ENCODE measurements at places on chromosomes 7 and 10. TPM values are rescaled to one million over a fixed set of nuclear protein-coding genes. Genes with fewer than 3 reads are reported as not detected.
A peak's percentile ranks its signal among the peaks of the same experiment; 100 is the strongest.

GRCh38 chr7:28516390-28517172, 104.3 kb downstream of the CREB5 start:
- no peak for DNase-seq

DNA sequence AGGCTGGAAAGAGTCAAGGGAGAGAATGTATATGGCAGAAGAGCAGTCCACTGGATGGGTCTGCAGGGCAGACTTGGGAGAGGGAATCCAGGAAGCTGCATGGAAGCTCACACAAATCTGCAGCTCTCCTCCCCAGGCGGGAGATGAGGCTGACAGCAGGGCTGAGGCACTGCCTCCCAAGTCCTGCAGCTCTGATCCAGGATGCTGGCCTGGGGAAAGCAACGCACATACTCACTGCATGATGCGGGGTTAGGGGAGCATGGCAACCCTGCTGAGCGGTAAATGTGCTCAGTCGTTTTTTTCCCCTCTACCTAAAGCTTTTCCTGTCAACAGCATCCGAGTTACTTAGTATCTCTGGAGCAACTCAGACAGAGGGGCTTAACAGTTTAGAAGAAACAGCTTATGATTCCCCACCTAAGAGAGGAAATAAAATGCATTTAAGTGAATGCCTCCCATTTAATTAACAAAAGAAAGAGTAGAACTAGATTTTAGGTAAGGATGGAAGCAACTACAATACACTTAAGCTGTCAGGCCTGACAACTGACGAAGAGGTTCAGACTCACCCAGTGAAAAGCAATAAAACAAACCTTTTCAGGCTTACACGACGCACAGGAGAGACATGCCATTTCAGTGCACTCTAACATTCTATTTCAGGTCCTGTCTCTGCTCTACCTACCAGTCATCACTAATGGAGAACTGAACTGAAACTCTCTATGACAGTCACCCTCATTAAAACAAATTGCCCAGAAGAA, 37.0 kb downstream of the CHCHD3 start:
- DNase-seq: no peak

DNA sequence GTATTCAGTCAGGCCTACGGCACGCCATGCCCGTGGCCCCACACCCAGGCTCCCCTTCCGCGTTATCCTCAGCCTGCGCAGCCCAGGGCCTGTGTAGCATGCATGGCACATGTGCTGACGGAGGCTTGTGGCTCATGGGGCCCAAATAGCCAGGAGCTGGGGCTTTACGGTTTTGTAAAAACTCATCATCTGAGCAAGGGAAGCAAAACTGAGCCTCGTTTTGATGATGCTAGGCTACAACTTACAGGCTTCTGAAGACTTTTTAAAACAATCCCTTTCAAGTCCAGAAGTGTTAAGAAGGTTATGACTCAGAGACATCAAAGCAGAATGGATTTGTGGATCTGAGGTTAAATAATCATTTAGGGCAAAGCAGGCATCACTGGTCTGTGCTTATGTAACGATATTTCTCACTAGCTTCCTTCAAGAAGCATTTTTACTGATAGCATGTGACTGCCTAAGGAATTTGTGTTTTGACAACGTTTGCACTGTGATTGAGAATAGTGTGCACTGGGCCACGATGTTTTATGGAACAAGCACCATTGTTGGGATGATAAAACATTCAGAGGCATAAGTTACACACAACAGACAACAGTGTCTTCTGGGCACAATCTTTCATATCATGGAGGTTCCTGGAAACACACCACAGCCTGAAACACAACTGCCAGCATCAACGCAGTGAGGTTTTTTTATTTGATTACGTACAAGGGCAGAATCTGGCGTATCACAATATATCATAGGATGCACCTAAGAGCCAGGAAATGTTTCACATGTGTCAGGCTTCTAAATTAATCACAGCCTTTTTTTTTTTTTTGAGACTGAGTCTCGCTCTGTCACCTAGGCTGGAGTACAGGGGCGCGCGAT, 274.3 kb downstream of the CCDC3 start:
- no peak for DNase-seq

DNA sequence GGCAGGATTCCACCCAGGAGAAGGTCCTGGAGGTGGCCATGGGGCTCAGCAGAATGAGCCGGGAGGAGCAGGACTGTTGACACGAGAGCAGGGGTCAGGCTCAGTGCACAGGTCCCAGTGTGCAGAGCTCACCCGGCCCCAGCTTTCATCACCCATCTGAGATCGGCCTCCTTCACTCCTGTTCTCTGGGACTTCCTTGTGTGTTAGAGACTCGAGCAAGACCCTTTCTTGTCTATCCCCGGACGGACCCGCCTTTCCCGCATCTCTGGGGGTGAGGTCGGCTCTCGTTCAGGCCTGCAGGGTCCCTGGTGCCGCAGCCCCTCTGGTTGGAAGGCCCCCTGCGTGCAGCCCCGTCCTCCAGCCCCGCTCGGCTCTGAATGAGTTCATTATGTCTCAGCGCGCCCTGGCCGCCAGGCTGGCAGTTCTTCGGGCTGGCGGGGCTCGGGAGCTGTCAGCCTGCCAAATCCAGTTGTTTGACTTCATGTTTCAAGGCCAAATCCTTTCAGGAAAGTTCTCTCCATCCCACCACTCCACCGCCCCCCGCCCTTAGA, 127.9 kb downstream of the LHPP start:
- no peak for DNase-seq

DNA sequence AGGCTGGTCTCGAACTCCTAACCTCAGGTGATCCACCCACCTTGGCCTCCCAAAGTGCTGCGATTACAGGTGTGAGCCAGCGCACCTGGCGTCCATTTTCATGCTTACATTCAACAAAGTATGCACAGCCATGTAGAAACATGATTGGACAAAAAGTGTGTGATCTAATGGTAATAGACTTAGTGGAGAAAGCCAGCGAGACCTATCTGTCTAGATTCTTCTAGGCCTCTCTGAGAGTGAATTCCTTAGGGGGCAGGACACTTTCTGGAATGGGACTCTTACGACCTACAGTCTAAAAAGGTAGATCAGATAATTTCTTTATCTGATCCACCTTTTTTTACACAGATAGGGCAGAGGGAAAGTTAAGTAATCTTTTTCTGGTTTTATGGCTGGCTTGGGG, 46.3 kb upstream of the SDK1 start:
- no peak for DNase-seq

DNA sequence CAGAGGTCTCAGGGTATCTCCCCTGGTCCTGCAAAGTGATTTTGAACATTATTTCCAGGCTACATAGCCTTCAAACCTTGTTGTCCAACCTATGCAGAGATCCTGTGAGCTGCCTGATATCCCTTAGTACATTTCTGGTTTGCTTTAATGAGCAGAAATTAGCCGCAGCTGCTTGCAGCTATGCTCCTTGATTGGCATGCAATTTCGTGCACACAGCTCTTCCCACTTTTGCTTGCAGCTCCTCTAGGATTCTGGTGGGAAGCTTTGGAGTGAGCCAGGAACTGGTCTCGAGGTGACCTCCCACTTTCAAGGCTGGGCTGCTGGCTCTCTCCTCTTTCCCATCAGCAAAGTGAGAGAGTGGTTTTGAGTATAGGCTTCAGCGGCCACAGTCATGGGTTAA, 45.8 kb downstream of the OAT start:
- DNase-seq: no peak

- DNase-seq: no peak
Measured at GRCh38 chr7:137703291-137704010, 143.3 kb downstream of the DGKI start.

DNA sequence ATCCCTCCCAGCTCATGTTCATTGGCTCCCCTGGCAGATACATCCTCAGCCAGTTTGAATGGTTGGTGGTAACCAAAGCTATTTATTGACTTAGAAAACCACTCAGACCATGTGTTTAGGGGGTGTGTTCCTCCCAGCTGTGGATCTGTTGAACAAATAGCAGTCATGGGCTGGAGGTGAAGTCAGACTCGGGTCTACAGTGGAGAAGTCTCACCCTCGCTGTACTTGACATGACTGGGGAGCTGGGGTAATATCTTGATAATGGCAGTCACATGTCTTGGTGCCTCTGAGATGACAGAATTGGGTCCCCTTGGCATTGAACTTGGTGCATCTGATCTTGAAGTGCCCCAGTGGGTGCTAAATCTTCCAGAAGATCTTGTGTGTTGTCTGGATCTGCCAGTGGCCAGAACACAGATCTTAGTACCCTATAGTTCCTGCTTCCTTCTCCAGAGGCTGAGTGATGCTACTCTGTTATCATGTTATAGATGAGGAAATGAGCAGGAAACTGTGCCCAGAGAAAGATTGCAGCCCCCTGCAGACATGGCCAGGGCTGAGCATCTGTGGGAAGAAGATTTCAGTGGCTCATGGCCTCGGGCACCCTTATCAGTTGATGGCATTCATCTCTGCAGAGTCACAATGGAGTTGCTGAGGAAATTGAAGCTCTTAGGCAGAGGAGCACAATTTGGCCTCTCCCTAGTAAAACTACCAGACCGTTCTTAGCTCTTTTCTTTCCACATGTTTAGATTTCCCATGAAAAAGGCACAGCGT, 50.4 kb downstream of the ADRA2A start:
- no peak for DNase-seq

DNA sequence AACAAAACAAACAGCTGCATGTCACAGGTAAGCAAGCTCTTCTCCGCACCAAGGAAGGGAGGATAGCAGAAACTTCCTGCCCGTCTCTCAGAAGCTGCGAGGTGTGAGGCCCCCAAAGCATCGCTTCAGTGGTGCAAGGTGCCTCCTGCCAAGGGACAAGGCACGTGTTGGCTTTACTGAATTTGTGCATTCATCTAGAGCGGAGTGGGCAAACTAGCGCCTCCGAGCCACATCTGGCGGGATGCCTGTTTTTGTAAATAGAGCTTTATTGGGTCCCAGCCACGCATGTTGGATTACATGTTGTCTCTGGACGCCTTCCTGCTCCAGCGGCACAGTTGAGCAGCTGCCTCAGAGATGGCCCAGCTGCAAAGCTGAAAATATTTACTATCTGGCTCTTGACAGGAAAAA, 27.7 kb downstream of the PHYH start:
- DNase-seq: peak; percentile 94

ITPRID1 gene
- not detected for total RNA-seq

ECHDC3 gene
- total RNA-seq: not detected

ODAD2 gene
- total RNA-seq: not detected

GJD4 gene
- not detected for total RNA-seq

MRLN gene
- not detected for total RNA-seq

Measured in OCI-LY7 (cell line).